Left colon (tissue), 2 donors: ENCODE measurements at places on chromosomes 11 and 22.
A peak's percentile ranks its signal among the peaks of the same experiment; 100 is the strongest.

GRCh38 chr22:37848587-37849088 is 581 bp upstream of the EIF3L start:
- no peak for DNase-seq

GRCh38 chr22:20979940-20980453 is 2.1 kb upstream of the LZTR1 start:
- no peak for DNase-seq

DNA sequence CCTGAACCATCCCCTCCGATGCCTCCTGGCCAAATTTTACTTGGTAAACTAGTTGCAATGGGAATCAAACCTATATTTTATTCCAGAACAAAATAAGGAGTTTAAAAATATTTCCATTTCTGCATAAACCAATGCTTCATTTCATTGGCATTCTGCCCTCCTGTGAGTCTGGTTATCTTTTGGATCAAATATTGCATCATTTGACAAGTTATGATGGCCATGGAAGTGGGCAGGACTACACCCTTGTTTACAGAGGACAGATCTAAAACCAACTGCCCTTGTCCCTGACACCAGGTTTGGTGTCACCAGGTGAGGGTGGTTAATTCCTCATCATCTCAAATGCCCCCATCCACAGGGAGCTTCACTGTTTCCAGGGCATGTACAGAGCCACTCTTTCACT is 28.2 kb upstream of the E2F8 start:
- DNase-seq, result no peak

DNA sequence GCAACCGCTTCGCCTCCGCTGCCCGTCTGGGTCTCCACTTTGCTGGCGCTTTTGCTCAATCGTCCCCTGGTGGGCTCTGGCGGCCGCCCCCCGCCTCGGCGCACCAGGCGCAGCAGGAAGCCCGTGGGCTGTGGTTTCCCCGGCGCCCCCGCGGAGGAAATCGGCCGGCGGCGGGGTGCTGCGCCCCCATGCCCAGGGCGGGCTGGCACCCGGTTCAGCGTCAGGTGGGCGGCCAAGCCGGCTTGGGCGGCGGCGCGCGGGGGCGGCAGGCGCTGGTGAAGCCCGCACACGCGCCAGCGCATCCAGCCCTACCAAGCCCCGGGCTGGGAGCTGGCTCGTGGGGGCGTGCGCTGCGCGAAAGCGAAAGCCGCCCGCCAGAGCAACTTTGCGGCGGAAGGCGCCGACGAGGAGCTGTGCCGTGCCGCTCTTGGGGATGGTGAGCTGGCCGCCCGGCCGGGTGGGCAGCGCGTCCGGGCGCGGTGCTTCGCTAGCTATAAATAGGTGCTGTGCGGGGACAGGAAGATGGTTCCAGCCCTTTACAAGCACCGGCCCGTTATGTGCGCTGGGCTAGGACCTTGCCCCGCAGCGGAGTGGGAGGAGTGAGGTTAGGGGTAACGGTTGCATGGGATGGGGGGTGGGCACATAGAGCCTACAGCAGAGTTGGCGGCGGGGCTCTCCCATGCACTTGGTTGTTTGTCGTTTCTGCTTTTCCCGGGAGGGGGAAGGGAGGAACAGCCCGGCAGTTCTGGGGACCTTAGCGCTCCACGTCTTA is 25.0 kb upstream of the SUSD2 start:
- DNase-seq, result peak; percentile 61

DNA sequence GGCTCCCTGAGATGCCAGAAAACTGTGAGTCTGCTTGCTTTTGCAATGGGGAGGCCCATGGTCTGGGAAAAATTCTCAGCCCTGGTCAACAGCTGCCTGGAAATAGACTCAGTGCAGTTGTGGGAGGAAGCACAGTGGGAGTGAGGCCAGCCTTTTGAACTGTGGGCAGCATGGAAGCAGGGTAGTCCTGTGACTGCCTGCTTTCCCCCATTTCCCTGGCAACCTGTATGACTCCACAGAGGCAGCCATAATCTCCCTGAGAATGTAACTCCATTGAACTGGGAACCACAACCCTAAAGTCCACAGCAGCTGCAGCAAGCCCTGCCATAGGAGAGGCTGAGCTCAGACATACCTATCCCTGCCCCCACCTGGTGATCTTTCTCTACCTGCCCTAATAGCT is 494.6 kb upstream of the FAT3 start:
- DNase-seq, result no peak

DNA sequence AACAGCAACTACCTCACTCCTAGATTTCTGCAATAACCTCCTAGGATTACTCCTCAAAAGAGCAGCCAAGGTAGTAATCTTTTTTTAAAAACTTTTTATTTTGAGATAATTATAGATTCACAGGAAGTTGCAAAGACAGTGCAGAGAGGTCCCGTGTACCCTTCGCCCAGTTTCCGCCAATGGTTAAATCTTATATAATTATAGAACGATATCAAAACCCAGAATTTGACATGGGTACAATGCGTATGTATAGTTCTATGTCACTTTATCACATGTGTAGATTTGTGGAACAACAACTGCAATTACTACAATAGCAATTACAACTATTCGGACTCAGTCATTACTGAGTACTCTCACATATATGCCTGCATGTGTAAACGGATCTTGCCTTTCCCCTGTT is 94.8 kb upstream of the APOA1 start:
- no peak for DNase-seq

DNA sequence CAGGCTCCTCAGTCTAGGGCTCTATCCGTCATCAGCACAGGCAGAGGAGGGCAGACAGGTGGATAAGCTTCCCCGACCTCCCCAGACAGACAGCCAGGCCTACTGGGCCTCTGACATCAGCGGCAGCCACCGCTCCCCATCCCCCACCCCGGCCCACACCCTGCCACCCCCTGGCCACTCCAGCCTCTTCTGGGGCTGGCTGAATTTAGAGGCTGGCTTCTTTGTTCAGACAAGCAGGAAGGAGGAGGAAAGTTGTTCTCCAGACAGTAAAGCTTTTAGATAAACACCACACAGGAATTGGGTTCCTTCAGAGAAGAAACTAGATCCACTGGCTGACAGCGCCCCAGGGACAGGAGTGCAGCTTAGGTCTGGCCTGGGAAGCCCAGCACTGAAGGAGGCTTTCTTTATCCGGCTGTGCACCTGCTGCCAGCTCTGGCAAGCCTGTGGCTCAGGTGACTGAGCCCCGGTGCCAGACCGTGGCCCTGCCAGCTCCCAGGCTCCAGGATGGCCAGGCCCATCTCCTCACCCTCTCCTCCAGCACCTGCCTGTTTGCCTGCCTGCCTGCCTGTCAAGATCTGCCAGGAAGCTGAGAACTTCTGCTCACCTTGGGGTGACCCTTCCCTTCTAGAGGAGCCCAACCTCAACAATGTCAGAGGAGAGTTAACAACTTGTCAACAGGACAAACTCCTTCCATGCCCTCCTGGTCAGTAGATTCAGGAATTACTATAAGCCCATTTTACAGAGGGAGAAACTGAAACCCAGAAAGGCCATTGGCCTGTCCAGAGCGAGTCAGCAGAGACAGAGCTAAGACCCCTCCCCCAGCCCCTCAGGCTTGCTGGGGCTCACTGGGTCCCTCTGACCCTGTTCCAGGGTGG is 44.0 kb upstream of the KLHL35 start:
- no peak for DNase-seq

DNA sequence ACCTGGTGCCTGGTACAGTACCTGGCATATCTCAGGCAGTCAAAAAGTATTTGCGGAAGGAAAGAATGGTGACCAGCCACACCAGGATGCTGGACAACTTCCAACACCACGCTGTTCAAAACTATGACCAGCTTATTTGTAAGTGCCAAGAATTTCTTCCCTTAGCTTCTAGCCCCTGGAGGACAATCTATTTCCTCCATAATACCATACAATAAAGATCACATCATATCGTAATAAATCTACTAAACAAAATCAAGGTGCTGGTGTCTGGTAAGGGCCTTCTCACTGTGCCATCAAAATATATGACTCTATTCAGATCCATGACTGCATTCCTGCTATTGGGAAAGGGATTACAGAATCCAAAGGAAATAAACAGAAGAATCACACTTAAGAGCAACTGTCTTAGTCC is 51.5 kb downstream of the ALG9 start:
- DNase-seq, result peak; percentile 33
